Ecto neural progenitor cell (in vitro differentiated cells): ENCODE measurements at places on chromosomes 4 and X.
A peak's percentile ranks its signal among the peaks of the same experiment; 100 is the strongest.

GRCh38 chrX:24241822-24242648, 71.8 kb downstream of the SUPT20HL2 start:
- DNase-seq: no peak

GRCh38 chrX:107542500-107542899, 85.8 kb upstream of the PRPS1 start:
- no peak for DNase-seq

DNA sequence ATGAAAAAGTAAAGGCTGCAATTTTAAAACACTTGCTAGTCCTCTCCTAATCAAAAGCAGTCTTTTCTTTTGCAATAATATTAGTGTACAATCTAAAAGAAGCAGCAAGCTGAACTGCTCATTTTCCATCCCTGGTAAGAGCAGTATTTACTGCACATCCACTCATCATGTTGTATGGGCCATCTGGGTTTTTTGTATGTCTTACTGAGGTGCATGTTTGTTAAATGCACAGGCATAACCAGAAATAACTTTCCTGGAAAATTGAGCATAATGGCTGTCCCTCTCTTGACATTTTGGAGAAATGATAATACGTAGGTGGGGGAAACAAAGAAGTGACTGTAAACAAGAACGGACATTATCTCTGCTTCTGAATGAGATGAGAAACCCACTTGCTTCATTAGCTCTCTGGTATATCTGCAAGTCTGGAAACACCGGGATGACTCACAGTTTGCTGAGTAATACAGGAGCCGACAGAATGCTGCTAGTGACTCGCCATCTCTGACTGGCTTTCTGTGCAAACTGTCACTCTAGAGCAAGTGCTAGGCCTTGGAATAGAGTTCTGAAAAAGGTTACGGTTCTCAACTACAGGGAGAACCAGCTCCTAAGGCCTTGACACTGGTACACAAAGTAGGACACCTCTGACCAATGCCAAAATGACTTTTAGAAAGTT, 85.7 kb upstream of the MTM1 start:
- no peak for DNase-seq

- DNase-seq: no peak
Measured at GRCh38 chr4:184544788-184545409, 70.5 kb upstream of the IRF2 start.

DNA sequence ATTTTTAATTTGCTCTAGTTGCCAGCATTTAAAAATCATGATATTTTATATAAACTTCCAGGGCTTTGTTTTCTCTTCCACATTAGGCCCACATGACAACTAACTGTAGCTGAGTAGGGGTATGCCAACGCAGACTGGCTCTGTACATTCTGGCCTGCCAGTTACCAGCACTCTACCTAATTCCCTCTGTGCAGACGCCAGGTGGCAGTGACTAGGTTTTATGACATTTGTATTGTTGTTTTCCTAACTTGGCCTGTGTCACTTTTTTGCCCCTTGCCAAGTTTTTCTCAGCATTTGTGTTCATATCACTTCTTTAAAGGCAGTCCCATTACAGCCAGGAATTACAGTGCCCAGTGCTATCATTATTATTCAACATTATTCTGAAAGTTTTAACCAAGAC, 347.5 kb downstream of the NKX6-1 start:
- no peak for DNase-seq

- DNase-seq: no peak
Measured at GRCh38 chr4:10773010-10773409, 88.4 kb upstream of the CLNK start.

GRCh38 chrX:109733613-109734083, 591 bp upstream of the ACSL4 start:
- DNase-seq: no peak

- no peak for DNase-seq
Measured at GRCh38 chrX:115350711-115351381, 61.3 kb downstream of the LUZP4 start.

DNA sequence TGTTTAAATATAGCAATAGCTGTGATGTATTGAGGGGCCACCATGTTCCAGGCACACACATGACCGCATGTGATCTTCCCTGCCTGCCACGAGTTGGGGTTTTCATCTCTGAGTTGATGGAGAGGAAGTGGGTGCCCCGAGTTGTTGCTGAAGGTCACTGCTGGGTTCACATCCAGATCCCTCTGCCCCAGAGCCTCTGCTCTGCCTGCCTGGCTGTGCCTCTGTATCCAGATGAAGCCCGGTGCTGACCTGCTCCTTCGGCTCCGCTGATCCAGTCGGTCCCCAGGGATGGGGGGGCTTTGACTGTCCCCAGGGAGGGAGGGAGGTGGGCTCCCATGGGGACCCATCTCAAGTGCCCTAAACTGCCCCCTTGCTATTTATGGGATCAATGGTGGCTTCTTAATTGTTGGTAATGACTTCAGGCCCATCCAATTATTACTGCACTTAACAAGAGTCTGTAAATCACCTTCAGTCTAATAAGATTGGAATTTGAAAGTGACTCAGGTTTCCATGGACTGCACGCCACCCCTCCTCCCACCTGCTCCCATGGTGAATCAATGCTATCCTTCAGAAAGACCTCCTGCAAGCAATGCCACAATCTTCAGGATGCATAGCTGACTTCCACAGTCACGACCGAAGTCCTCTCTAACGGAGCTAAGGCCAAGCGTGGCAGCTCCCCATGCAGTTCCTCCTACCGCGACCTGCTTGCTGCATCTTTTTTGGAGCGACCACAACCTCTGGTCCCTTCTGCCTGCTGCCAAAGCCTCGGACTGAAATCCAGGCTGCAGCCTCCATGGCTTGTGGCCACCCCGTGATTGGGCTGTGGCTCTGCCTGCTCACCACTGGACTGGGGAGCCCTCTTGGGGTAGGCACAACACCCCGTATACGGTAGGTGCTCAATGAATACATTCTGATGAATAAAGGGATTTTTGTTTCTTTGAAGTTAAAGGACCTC, 73.1 kb downstream of the CPZ start:
- DNase-seq: no peak

DNA sequence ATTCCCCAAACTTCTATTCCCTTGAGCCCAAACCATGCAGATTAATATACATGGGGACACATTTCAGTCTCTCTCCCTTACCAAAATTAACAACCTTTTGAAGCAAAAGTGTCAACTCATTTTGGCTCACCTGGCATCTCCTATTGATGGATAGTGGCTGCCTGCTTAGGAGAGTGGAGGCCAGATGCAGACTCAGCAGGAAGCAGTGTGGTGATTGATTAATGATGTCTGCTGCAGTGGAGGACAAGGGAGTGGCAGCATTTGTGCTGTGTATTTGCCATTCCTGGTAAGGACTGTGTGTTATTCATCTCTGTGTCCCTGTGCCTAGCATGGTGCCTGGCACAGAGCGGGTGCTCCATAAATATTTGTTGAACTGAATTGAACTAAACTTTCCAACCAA, 590.1 kb downstream of the RAB28 start:
- DNase-seq: no peak

GRCh38 chr4:141074098-141074878, 59.0 kb downstream of the RNF150 start:
- DNase-seq: no peak

DNA sequence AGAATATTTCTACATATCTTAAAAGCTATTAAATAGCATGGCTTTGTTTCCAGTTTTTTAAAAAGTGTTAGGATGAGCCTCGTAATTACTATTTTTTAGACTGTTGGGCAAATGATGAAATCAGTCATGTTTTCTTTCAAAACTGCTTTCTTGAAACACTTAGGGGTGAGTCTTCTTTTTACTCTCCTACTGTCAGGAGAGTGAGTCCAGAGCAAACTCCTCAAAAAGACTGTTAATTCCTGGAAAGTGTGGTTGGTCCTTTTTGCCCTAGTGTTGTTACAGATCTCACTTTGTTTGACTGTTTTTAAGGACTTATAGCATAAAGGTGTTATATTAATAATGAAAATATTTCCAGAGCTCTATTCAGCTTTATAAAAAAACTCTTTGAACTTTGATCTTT, 6.3 kb downstream of the GSTCD start:
- DNase-seq: no peak

DNA sequence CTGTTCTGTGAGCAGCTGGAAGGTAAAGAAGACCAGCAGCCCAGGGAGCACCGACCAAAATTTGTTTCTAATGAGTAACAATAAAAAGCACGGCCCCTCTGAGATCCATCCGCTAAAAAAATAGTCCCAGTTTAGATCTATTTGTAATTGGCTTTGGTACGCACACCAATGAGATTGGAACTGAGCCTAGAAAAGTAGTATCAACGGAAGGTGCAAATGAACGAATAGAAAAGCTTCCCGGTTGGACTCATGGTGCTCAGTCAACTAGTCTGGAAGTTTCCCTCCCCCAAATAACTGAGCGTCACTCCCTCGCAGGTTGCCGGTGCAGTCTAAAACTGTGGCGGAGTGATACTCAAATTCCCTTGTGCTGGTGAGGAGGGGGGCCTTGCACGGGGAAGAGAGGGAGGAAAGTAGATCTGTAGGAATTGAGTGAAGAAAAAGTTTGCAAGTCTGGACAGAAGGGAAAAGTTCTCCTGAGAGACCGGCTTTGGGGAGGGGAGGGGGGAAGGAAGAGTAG, at the start of gene COL4A5:
Gene COL4A5 (plus strand): TSS at position 413 of the 517 bp plus-strand sequence. CDS start 288 bp downstream, outside the sequence.
- DNase-seq: peak; percentile 74

- DNase-seq: no peak
Measured at GRCh38 chr4:78022517-78022916, 34.6 kb upstream of the FRAS1 start.

GRCh38 chr4:134727696-134728095, 526.1 kb upstream of the PABPC4L start:
- no peak for DNase-seq

DNA sequence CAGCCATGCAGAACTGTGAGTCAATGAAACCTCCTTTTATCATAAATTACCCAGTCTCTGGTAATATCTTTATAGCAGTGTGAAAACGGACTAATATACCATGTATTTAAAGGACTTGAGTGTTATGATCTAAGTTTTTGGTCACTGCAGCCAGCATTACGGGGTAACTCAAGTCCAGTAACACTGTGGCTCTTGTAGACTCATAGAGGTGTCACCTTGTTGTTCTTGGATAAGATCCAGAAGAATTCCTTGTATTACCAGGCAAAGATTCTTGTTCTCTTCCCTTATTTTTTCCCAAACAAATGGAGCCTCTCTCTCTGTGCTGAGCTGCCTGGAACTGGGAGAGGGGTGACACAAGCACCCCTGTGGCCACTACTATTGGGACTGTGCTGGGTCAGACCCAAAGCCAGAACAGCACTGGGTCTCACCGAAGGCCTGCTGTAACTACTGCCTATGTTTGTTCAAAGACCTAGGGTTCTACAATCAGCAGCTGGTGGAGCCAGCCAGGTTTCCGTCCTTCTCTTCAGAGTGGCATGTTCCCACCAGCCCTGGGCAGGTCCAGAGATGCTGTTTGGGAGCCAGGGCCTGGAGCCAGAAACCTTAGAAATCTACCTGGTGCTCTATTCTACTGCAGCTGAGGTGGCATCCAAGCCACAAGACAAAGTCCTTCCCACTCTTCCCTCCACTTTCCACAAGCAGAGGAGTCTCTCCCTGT, 43.7 kb upstream of the MED14 start:
- no peak for DNase-seq

- DNase-seq: peak; percentile 18
Measured at GRCh38 chrX:1477801-1478458, 25.2 kb upstream of the ASMTL start.

DNA sequence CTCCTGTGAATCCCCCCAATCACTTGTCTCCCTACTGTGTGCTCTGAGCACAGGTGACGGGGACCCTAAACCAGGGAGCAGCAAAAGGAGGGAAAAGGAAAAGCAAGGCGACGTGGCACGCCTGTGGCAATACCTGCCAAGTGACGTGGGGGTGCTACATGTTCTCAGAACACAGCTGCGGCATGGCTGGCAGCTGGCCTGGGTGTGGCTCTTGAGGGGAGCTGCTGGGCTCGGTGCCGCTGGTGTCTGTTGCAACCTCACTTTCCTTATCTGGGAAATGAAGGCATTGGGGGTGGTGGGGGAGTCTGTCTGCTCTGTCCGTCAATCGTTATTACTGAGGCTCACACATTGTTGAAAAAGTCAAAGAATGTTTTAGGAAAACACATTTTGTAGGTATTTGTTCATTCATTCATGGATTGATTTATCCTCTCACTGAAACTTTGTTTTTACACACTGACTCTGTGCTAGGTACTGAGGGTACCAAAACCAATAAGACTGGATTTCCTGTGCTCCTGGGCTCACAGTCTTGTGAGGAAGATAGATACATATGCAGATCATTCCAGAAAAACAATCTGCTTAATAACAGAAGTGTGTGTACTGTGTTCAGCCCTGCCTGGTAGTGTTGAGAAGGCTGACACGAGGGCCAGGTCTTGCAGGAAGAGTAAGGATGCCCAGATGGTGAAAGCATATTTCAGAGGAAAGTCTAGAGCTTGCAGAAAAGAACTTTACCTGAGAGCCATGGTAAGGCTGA, 217.6 kb downstream of the PTTG2 start:
- DNase-seq: no peak

DNA sequence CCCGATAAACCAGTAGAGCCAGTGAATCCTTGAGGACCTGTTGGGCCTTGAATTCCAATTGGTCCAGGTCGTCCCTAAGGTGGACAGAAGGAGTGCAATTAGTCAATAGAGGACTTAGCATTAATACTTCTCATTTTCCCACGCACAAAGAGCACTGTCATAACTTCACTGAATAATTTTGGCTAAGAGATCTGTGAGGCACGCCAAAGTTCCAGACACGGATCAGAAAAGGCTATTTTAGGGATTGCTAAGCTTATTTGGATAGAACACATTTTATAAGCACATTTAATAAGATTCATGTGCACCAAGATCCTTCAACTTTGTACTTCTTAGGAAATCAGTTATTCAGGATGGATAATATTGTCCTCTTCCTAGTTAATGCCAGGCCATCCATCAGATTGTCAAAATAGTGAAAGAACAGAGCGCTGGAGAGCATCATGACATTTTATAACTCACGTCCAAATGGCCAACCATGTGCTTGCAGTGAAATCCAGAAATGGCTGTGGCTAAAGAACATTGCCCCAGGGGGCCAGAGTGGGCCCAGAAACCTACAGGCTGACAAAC, 129.8 kb downstream of the ATG4A start:
- no peak for DNase-seq

DNA sequence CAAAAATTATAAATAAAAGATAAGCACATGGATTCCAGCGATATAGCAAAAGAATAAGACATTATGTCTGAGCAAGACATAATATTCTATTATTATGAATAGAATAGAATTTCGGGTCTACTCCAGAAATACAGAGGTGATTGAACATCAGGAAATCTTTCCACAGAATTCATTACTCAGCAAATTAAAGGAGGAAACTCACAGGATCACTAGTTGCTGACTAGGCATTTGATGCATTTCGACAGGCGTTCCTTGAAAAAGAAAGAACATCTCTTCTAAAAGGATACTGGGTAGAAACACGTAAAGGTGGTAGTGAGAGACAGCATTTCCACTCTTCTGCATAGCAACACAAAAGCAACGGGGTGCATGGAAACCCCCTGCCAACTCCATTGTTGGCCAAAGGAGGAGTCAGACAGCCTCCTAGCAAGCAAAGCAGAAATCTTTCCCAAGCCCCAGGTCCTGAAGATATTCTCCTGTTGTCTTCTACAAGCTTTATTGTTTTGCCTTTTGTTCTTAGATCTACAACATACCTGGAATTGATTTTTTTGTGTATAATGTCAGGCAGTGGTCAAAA, 14.3 kb upstream of the PDZD4 start:
- DNase-seq: no peak
